ENCODE measurements at places on chromosomes 16 and 17.
A peak's percentile ranks its signal among the peaks of the same experiment; 100 is the strongest.

DNA sequence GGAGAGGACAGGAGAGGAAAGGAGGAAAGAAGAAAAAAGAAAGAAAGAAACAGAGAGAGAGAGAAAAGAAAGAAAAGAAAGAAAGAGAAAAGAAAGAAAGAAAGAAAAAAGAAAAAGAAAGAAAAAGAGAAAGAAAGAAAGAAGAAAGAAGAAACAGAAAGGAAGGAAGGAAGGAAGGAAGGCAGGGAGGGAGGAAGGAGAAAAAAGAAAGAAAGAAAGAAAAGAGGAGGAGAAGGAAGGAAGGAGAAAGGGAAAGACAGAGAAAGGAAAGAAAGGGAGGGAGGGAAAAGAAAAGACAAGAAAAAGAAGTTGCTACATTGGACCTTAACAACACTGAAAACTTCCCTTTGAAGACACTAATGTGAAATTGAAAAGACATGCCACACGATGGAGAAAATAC lies 56.6 kb upstream of the CCL2 start:
- DNase-seq: no peak

GRCh38 chr16:52376676-52377280 lies 170.2 kb downstream of the TOX3 start:
- no peak for DNase-seq

DNA sequence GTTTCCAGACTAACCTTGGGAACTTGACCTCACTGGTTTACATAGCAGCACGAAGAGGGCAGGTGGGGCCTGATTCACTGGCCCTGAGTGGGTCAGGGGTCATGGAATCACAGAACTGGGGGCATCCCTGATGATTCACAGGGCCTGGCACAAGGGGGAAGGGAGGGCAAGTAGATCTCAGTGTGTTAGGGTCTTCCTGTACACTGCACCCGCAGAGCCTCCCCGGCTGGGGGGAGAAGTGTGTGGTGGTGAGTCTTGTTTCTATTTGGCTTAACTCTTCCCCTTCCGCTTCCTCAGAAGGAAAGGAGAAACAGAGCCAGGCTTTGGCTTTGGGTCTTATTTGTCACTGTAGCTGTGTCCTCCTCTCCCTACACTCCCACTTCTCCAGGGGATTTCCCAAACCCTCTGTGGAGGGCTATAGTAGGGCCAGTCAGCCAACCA lies 3.7 kb downstream of the STARD3 start:
- DNase-seq: no peak

GRCh38 chr17:19311421-19312215 lies 50.9 kb downstream of the B9D1 start:
- no peak for DNase-seq

DNA sequence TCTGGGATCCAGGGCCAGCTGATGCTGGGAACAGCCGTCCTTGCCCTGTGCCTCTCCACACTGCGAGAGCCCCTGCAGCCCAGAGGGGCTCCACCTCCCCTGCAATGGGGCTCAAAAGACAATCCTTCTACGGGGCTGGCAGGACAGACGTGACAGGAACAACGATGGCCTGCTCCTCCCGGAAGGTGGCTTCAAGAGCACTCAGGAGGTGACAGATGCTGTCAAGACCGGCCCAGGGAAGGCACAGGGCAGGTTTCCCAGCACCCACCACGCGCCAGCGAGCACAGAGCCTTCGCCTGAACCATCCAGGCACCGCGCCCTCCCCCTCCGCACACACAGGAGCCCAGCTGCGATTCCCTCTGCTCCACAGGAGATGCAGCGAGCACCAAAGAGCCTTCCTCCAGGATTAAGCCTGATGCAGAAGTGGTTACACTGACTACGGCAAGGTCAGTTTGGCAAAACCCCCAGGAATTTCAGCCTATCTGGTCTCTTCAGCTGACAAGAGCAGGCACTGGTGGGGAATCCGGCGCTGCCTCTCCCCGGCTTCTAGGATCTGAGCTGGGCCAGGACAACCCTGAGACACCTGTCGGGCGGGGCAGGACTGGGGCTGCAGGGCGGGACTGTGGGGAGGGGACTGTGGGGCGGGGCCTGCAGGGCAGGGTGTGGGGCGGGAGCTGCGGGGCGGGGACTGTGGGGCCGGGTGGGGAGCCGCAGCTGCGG lies 103.4 kb downstream of the ZNF778 start:
- no peak for DNase-seq

DNA sequence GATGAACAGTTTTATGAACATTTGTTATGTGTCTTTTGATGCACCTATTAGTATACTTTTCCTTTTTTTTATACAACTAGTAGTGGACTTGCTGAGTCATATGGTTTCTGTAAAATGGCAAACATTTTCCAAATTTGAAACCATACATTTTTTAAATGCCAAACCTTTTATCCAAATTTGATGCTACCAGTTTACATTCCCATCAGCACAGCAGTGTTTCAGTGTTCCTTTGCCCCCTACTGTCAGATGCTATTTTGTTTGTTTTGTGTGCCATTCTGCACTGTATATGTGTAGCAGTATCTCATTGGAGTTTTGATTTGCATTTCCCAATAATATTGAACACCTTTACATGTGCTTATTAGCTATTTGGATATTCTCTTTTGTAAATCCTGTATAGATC lies 219.4 kb downstream of the TANC2 start:
- no peak for DNase-seq

GRCh38 chr17:82241926-82242697 lies 13.3 kb downstream of the SLC16A3 start:
- DNase-seq: no peak

GRCh38 chr17:18102640-18103039 lies 5.9 kb upstream of the MYO15A start:
- no peak for DNase-seq

DNA sequence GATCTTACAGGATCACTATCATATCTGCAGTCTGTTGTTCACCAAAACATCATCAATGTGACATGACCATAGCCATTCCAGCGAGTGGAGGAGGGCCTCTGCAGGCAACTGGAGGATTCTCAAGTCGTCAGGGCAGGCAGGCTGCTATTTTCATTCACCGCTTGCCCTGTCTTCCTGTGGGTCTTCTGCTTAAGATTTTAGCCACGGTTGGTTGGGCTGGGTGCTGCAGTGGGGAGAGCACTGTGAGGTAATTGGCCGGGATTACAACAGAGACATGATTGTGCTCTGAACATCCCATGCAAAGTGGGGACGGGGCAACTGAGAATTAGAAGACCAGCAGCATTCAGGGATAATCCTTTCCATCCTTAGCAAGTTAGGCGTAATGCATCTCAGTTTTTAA lies 245.9 kb downstream of the CPPED1 start:
- no peak for DNase-seq

- DNase-seq: no peak
Measured at GRCh38 chr17:8091033-8091687, 3.6 kb upstream of the ALOX12B start.

GRCh38 chr16:4026854-4027253 lies 89.4 kb downstream of the ADCY9 start:
- DNase-seq: no peak

DNA sequence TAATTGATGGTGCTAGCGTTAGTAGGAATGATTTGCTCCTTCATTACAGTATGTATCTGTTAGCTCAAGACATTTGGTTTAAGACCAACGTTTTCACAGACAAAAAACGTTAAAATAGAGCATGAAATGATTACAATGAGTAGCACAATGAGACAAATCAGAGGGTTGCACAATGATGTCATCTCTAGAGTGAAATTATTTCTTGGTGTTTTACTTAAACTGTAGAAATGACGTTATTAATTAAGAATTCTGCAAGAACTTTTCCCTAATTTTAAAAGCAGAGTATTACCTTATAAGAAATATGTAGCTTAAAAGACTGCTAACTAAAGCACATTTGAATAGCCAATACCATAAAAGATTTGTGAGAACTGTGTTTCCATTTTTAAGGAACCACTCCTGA lies 373.4 kb upstream of the KIF2B start:
- DNase-seq: no peak

DNA sequence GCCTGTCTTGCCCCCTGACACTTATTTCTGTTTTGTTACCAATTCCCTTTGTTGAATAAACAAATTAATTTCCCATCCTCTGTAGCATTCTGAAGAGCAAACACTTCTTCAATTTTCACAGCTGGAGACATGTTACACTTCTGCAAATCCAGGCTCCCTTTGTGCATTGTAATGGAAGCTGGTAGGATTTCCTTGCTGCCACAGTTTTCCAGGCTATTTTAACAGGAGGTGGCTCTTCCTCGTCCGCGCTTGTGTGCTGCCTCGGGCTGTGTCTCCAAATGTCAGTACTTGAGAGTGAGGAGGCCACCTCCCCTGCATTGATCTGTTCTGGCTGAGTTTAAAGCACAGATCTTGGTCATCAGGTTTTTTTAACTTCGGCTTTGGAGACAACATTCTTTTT lies 40.0 kb downstream of the SOST start:
- DNase-seq: no peak

DNA sequence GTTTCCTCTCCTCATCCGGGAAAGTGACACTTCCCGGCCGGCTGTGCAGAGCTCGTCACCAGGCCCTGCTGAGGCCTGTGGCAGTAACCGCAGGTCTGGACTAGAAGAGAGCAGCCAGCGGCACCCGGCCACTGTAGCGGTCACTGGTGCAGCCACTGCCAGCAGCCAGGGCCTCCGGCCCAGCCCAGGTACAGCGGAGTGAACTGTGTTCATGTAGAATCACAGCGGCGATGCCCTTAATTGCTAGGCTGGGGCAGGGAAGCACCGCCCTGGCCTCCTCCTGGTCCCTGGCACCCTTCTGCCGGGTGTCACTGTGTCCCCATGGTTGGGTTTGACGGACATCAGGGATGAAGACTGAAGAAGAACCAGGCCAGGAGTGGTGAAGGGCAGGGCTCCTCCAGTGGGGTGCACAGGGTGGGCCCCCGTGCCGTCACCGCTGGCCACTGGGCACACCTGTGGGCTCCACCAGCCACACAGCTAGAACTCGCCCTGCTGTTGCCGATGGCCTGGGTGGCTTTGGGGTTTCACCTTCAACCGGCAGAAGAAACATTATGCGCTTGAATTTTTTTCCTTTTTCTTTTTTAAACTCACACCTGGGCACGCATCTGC lies 165.2 kb upstream of the CHMP6 start:
- no peak for DNase-seq

DNA sequence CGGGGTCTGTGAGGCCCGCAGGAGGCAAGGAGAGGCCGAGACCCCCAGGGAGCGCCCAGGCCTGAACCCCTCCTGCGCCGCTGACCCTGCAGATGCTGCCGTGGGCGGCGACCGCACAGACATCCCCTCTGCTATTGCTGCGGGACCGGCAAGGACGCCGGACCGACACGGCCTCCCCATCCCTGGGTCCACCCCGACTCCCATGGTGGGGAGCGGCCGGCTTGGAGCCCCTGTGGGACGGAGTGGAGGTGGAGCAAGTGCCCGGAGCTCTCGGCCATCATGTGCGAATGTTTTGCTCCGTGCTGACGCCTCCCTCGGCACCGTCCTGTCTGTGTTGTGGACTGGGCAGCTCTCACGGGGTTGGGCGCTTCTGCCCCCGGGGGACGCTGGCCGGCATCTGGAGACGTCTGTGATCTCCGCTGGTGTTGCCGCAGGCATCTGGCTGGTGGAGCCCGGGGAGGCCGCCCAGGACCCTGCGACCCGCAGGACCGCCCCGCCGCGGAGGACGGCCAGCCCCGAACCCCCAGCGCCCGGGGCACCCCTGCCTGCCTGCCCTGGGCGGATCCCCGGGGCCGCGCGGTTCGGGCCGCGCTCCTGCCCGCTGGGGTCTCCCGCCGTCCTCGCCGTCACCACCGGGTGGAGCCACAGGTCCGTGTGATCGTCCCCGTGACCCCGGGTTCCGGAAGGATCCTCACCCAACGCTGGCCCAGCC lies 12.8 kb upstream of the GNG13 start:
- peak; percentile 69 for DNase-seq

GRCh38 chr16:17598968-17599367 lies 128.2 kb upstream of the XYLT1 start:
- DNase-seq: no peak

GRCh38 chr17:68759343-68760140 lies 158.4 kb upstream of the FAM20A start:
- DNase-seq: peak; percentile 94

DNA sequence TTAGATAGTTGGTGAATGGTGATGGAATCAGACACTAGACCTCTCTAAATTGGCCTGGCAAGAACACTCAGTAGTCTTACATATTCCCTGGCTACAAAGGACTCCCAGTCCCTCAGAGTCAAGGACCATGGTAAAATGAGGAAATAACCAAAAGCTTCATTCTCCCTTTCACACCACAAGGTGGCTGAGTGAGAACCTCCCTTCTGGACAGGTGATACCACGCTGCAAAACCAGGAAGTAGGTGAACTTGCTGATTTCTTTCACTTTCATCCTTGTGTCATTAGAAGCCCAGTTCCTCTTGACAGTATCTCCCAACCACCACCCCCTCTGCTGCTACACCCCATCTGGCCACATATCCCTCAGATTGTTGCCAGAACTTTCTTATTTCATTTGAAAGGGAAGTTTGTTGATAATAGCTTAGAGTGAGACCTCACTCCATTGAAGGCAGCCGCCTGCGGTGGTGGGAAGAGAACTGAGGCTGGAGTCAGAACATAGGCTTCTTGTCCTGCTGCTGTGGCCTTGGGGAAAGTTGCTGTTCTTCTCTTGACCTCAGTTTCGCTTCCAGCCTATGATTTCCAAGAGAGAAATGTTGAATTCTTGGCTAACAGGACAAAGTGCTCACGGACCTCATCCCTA lies 290.6 kb upstream of the CCL2 start:
- DNase-seq: no peak

- DNase-seq: no peak
Measured at GRCh38 chr17:13749891-13750235, 148.1 kb upstream of the HS3ST3A1 start.

GRCh38 chr17:76394166-76394565 lies 9.8 kb downstream of the SPHK1 start:
- DNase-seq: no peak

DNA sequence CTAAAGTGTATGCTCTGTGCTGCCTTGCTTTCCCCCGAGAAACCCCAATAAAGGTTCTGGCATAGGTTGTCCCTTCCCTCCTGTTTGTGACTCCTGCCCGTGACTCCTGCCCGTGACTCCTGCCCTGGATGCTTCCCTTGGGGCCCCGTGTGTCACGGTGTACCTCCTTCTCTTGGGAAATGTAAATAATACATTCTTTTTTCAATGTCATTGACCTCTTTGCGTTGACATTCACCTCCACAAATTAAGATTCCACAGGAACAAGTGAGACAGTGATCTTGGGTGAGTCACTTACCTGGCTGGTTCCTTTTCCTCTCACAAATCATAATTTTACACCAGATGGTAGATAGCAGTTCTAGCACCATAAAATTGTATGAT lies 632 bp downstream of the CCL15 start:
- no peak for DNase-seq

DNA sequence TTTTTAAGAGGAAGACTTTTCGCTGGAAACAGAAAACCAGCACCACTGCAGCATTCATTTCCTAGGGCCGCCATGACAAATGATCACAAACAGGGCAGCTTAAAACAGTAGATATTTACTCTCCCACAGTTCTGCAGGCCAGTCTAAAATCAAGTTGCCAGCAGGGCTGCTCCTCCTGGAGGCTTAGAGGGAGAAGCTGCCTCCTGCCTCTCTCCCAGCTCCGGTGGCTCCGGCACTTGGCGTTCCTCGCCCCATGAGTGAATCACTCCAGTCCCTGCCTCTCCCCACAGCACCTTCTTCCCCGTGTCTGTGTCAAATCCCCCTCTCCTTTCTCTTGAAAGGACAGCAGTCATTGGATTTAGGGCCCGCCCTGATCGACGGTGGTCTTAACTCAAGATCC lies 72.1 kb downstream of the SOCS1 start:
- no peak for DNase-seq

Measured in HTR-8/SVneo (cell line).